Activated T-cell treated with anti-CD3 and anti-CD28 coated beads for 24 hours (primary cell): ENCODE measurements at places on chromosomes 12 and 14.

- no peak for DNase-seq
Observed at GRCh38 chr14:60989599-60989998, 8.6 kb downstream of the SLC38A6 start.

DNA sequence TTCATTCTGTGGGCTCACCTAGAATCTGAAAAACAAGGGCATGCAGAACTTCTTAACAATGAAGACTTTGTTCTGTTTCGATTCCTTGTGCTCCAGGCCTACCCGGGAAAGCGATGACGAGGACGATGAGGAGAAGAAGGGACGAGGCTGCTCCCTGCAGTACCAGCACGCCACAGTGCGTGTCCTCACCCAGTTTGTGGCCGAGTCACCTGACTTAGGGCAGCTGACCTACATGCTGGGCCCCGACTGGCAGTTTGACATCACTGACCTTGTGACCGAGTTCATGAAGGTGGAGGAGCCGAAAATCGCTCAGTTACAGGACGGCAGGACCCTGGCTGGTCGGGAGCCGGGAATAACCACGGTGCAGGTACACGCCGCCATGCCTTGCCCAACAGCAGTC, 585.4 kb downstream of the AACS start:
- no peak for DNase-seq

DNA sequence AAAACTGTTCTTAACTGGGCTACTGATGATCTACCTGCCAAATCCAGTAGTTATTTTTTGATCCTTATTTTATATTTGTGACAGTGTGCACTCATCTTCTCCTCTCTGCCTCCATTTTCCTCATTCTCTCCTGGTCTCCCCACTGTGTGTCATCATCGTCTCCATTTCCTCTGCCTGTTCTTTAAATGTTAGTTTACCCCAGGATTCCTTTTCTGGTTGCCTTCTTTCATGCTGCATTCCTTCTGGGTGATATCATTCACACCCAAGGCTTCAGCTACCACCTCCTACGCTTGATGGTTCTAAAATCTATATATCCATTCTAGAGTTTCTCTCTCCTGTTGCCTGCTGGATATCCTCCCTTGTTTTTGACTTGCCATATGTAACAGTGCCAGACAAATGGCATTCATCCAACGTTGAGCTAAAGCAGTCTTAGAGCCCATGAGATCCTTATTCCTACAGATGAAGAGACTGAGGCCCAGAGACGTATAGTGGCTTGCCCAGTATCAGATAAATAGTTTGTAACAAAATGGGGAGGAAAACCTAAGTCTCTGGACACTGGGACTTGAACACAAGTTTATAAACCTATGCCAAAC, 109.5 kb downstream of the DIP2B start:
- DNase-seq, result no peak

DNA sequence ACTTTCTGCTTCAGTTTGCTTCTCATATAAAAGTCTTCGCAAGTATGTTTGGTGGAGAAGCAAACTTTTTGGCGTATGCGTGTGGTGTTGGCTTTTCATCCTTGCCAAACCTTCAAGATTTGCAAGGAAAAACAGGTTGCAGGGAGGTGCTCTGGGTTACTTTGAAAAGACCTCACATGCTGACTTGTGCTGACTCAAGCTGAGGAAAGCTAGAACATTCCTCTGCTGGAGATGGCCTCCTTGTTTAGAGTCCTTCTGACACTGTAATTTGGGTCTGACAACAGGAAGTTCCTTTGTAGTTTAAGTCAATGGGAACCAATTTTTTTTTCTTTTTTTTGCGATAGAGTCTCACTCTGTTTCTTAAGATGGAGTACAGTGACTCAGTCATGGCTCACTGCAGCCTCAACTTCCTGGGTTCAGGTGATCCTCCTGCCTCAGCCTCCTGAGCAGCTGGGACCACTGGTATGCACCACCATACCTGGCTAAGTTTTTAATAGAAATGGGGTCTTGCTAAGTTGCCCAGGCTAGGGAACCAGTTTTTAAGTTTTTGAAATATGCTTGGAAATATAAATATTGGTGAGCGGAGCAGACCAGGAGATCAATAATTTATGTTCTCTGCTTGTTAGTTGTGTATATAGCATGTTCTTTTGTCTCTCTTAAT, 2.6 kb upstream of the ACACB start:
- no peak for DNase-seq

DNA sequence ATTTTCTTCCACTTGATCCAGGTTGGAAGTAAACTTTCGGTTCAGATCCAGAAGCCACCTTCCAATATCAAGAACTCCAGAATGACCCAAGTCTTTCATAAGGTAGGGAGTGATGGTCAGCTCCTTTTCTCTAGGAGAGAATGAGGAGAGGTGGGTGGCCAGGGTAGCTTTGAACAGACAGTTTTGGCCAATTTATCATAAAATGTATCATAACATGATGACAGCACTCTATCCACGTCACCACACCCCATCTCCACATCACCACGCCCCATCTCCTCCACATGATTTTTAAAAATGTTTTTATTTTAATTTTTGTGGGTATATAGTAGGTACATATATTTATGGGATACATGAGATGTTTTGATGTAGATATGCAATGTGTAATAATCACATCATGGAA, 26.9 kb downstream of the DYRK4 start:
- DNase-seq, result no peak

- DNase-seq, result no peak
Observed at GRCh38 chr14:48670939-48671338, 915.2 kb downstream of the RPS29 start.

DNA sequence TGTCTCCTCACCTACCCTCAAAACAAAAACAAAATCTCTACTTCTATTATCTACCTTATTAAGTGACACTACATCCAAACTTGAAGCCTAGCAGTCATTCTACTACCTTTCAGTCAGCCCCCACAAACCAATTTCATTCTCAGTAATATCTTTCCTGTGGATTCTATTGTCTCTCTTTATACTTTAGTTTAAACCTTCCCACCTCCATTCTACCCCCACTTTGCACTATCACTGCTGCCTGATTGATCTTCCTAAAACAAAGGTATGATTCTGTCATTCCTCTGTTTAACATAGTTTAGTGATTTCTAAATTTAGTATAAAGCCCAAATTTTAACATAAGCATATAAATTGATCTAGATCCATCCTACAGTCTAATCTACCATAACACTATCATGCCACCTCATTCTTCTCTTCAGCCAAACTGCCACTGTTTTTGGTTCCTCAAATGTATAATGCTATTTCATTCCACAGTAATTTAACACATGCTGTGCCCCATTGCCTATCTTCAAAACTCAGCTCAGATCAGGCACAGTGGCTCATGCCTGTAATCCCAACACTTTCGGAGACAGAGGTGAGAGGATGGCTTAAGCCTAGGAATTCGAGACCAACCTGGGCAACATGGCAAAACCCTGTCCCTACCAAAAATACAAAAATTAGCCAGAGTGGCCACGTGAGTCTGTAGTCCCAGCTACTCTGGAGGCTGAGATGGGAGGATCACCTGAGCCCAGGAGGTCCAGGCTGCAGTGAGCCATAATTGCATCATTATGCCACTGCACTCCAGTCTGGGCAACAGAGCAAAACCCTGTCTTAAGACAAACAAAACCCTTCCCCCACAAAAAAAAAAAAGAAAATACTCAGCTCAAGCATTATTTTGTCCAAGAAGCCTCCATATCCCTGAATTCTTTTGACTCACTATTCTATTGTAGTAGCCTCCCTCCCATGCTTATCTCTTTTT, 3.1 kb upstream of the STRN3 start:
- DNase-seq, result no peak

- DNase-seq, result no peak
Observed at GRCh38 chr14:104926619-104927431, 2.1 kb downstream of the PLD4 start.

DNA sequence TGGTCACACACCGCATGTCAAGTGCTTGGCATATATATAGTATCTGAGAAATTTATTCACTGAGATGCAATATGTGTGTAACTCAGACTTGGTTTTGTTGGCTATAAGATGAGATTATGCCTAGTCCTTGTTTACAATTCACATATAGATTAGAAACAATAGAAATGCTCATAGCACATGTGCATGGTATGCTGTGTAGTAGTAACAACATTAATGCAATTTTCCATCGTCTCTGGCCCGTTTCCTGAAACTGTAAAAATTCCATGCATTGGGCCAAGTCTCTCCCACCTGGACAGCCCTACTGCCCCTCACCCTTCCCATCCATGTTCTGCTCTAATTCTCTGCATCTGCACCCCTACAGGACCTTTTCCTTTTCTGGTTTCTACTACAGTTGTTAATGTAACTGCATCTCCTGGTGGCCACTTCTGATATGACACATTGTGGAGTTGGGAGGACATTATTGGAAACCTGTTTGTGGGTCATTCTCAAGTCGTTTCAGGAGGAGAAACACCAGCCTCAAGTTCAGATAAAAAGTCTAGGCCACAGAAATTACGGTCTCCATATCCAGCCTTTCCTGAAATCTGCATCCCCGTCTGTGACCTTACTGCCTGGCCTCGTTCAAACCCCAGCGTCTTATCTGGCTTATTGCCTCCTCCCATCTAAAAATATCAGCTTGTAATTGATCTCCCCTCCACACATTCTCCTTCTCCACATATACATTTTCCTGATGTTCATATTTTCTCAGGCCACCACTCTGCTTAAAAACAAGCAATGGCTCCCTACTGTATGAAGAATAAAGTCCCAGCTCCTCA, 37.5 kb downstream of the EMP1 start:
- DNase-seq, result peak; percentile 15

GRCh38 chr14:94021416-94022157, 4.6 kb upstream of the OTUB2 start:
- no peak for DNase-seq

DNA sequence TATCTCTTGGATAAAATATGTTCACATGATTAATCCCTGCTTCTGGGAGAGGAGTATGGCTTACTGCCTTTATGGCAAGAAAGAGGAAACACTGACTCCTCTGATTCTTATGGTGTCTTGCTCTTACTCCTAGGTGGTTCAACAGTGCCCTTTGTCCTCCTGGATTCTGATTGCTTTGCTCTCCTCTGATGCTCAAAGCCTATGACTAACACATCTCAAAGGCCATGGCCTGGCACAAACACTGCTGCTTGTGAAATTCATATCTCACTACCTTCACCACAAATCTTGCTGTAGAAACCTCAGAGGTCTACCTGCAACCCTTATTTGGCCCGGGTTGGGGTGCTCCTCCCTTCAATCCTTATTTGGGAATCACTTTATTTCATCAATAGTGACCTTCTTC, 217.2 kb downstream of the C12orf50 start:
- no peak for DNase-seq

- peak; percentile 72 for DNase-seq
Observed at GRCh38 chr12:125183187-125184067, 118.2 kb downstream of the AACS start.

DNA sequence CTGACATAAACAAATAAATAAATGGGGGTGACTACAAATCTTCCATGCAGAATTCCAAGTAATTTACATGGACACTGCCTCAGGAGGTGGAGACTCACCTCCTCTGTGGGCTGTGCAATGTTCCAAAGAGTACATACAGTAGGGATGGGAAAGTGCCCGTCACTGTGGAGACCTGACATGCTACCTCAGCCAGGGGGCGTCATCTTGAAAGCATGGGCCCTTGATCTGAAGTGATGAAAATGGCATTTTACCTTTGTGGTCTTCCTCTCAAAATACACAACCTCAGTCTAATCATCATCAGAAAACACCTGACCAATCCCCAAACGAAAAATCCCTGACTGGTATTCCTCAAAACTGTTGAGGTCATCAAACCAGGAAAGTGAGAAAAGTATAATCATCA, 48.4 kb downstream of the ANAPC7 start:
- no peak for DNase-seq

GRCh38 chr12:120628919-120629318, 11.5 kb upstream of the CABP1 start:
- no peak for DNase-seq

DNA sequence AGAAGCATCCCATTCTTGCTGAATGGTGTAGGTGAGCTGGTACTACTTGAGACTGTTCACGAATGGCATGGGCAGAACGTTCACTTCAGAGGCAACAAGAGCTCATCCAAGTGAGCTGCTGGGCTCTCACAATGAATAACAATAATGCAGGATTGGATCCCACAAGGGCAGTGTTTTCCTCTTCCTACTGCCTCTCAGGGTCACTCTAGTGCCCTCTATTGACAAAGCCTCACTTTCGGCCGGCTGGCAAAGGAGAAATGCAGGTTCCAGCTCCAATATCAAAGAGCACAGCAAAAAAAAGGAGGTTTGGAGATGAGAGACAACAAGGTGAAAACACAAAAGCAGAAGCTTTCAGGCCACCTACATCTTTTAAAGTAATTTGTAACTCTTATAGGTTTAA, 74.6 kb upstream of the MYF6 start:
- no peak for DNase-seq
